ENCODE measurements at places on chromosomes 2 and 18.

DNA sequence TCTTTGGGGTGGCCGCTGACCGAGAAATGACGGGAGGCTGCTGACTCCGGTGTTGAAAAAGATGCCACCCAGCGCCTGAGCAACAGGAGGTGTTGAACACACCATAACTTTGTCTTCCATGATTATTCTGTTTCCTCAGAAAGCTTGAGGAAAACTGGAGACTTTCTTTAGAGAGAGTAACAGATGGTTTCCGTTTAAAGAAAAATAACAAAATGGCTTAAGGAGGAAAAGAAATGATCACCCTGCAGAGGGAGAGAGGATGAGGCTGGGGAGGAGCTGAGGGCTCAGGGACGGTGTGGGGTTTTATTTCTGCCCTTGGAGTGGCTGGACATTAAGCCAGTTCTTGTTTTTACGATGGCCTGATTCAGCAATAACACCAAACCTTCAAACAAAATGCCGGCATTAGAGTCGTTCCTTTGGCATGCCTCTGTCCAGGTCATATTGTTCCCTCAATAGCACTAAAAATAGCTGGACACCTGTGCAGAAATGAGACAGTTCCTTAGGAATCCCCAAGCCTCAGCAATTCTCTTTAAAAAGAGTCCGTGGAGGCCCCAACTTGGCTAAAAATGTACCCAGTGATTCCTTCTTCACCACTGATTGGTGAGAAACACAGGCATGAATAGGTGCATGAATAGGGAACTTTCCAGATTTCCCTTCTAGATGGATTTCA lies 182.4 kb downstream of the ALPK2 start:
- DNase-seq, result no peak

DNA sequence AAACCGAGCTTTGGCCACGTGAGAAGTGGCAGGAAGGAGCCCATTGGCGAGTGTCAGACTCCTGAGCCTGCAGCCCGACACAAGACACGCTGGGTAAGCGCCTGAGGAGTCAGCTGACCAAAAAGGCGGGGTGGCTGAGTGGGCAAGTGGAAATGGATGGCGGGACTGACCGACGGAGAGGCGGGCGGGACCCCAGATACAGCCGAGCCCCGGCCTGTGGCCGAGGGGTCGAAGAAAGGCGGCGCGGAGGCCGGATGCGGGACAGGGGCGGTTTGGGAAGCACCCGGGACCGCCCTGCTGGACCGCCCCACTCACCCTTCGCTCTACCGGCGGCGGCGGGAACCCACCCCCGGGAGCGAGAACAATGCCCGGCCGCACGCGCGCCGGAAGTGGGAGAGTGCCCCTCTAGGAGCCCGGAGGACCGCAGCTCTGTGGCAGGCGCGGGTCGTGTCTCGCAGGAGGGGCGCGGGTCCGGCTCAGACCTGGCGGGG lies 22.8 kb downstream of the ZSCAN30 start:
- peak; percentile 50 for DNase-seq

GRCh38 chr18:34655131-34655530 lies 55.0 kb upstream of the DTNA start:
- DNase-seq, result no peak

DNA sequence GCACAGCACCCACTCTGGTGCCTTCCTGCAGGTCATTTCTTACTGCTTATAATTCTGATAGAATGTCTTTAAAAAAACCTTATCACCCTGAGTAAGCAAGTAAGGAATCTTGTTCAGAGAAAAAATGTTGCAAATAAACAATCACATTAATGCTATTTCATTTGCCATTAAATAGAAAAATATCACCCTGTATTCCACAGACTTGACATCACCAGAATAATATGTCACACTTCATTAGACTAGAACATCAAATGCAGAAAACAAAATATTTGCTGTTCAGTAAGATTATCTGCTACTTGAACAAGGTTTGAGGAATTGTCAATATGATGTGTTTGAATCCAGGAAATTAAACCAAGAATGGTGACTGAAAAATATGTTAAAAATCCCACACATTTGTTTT lies 236.6 kb upstream of the MMADHC start:
- DNase-seq, result no peak

DNA sequence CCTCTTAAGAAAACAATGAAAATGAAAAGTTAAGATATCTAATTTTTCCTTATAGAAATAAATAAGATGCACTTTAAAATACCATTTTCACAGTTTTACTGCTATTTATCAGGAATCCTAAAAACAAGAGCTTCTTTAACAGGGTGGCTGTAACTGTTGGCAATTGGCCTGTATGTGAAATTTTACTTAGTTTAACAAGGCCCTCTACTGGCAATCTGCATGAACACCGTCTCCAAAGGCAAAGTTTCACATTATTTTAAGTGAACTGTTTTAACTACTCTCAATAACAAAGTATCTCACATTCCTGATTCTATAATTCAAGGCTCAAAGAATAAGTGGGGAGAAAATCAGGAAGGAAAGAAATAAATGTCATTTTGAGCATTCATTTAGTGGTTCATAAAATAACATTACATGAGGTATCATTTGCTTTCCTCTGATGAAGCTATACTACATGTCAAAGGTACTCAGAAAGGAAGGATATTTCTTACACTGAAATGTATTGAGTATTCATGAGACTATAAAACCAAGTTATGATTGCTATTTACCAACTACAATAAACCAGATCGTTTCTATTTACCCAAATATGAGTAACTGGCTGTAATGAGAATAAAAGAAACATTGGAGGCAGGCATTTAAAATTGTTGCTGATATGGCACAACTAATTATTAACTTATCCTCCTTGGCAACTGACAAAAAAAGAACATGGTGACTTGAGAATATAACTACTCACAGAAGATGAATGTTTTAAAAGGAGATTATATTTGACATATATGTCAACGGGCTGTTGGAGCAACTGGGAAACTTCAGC lies 7.0 kb downstream of the NCKAP5 start:
- DNase-seq, result no peak

- no peak for DNase-seq
Observed at GRCh38 chr18:34859496-34859895, 149.4 kb downstream of the DTNA start.

DNA sequence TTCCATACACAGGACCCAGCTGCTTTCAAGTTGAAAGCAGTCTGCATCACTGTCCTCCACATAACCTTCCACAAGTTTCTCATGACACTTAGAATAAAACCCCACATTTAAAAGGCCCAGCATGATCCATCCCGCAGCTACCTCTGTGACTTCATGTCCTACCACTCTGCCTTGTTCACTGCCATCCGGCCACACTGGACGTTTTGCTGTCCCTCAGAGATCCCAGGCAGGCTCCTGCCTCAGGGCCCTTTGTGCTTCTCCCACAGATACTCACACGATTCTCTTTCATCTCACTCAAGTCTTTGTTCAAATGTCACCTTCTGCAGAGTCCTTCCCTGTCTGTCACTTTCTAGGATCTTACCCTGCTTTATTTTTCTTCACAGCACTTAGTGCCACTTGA lies 232.9 kb upstream of the BOD1L2 start:
- DNase-seq, result no peak

DNA sequence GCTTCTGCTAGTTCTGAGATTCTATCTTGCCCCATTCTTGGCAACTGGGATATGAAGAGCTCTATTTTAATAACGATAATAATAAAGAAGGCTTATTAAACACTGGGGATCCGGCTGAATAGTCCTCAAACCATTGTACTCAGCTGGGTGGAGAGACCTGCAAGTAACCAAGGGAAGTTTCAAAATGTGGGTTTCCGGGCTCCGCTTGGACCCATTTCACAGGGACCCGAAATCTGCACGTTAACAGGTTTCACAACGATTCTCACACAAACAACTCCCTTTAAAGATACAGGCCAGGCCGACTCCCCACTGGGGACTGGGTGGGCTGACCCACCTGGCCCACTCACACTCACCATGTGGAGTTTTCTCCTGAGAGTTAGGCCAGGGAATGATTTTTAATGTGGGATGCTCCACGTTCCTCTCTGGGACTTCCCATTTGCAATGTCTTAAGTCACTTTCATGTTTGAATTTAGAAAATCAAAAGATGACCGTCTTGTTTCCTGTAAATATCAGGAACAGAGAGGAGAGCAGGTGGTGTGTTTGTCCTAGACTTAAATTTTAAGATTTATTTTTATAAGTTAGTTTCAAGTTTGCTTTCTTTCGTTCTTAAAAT lies 96.3 kb downstream of the SH3RF3 start:
- DNase-seq, result no peak

GRCh38 chr2:173590276-173590861 lies 235.7 kb downstream of the CDCA7 start:
- DNase-seq, result no peak

DNA sequence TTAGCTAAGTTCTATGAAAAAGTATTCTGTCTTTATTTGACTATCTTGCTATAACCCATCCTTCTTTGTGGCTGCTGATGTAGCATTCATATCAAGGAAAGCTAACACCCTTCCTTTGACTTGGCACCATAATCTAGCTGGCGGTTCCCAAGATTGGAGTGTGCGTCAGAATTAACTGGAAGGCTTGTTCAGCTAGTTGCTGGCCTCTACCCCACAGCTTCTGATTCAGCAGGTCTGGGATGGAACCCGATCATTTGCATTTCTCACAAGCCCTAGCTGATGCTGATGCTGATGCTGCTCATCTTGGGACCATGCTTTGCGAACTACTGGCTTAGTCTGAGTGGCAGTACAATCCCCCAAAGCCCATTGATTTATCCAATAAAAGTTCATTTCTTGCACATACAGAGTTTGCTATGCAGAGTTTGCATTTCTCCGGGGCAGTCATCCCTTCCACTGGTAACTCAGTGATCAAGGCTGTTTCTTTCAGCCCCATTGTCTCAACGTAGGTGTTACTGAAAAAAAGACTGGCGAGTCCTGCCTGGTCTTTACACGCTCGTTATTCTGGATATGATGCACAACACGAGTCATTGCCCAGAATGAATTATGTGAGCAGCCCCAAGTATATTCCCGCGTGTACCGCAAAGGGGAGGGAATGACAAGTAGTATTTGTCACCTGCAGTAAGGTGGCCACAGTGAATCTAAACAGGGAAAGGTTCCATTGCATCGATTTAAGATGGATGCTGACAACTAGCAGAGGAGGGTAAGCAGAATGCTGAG lies 96.5 kb downstream of the ZNF532 start:
- DNase-seq, result no peak

DNA sequence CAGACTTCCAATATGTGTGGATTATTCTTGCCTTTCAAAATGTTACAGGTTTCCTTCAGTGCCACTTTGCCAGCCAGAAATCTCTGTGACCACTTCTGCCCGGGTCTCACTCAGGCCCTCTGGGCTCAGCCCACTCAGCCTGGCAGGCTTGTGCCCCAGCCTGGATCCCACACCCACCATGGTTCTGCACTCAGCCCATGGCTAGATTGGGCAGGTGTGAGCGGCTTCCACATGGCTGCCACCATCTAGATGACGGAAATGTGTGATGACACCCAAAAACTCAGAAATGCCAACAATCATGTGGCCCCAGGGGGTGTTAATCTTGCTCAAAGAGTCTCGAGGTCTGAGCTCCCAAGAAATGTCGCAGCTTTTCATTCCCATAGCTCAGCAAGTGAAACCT lies 1097.5 kb upstream of the SLC39A10 start:
- DNase-seq, result no peak

- DNase-seq, result no peak
Observed at GRCh38 chr2:143284087-143284675, 155.0 kb downstream of the ARHGAP15 start.

DNA sequence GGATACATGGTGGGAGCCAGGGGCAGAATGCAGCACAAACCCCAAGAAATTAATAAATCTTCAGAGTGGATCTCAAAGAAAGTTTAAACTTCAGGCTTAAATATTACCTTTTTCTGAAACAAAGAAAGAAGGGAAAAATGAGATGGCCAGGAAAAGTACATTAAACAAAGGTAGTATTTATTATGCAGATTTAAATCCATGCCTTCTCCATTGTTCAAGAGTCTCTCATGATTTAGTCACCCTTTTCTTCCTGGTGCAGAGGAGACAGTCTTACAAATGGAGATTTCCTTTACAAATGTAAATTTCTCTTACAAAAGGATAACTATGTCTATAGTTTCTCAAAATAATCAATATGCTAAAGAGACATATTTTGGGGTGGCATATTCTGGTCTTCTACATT lies 33.4 kb upstream of the PPM1B start:
- no peak for DNase-seq

DNA sequence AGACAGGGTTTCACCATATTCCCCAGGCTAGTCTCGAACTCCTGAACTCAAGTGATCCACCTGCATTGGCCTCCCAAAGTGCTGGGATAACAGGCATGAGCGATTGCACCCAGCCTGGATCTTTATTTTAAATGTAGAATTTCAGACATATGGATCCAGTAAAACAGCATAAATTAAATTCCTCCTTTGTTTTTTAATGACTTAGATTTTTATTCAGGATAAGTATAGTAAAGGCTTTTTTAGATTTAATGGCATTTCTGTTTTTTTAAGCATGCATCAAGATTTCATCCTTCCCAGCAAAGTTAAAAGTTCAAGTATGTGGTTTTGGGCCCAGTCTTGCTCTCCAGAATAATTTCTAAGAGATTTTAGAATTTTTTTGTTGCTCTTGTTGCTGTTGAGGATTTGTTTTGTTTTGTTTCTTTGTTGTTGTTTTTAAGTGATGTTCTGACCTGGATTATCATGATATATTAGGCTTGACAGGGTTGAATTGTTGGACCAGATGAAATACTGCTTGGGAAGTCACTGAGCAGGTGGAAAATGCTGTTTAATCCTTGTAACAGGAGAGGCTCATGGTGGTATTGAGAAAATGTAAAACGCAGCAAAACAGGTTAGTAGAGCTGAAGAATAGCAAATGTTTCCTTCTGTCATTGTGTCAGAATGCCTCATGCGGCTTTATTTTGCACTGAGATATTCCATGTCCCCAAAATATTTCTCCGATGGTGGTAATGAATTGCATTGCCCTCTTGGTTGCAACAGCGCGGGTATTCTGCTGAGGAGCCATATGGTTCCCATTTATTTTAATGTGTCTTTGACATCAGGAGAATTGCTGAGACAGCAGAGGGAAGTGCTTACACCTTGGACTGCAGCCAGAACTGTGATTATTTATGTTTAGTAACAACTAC lies 147.9 kb downstream of the GALNT3 start:
- no peak for DNase-seq

DNA sequence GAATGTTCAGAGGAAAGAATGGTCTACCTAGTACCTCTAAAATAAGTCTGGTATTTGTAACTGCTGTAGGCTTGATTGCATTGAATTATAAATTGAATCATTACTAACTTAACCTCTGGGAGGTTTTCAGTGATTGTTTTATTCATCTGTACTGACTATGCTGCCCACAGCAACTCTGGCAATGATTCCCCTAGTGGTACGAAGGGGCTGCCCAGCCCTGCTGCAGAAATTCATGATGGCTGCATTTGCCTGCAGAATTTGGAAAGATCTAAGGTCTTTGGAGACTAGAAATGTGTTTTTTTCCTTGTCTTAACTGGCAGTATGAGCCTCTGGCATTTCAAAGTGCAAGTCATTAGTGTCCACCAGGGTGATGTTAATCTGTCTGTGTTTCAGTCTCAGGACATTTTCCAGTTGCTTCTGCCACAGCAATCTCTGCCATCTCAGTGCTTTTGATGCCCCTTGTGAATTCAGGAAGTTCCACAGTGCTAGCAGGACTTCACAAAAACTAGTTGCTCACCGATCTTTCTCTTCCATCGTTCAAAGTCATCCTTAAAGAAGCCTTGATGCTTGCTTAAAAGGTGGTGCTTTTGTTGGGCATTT lies 13.4 kb upstream of the LRPPRC start:
- no peak for DNase-seq

Measured in memory B cell (primary cell).